Activated T-cell treated with anti-CD3 and anti-CD28 coated beads for 1 hour (primary cell): ENCODE measurements at places on chromosomes 12 and 14.

DNA sequence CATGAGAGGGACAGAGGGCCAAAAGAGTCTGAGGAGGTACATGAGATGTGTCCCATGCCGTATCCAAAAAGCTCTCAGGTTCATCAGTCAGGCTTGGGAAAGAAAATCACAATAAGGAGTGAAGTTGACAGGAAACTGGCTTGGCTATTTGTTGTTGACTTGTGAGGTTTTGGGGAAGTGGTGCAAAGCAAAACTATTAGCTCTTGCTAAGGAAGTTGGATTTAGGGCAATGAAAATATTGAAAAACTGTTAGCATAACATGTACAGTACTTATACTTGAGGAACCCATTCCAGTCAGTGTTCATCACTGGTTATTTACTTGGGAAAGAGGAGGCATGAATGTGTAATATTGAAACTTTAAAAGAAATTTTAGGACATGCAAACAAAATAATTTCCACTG is 145.9 kb downstream of the DUSP6 start:
- DNase-seq = no peak

DNA sequence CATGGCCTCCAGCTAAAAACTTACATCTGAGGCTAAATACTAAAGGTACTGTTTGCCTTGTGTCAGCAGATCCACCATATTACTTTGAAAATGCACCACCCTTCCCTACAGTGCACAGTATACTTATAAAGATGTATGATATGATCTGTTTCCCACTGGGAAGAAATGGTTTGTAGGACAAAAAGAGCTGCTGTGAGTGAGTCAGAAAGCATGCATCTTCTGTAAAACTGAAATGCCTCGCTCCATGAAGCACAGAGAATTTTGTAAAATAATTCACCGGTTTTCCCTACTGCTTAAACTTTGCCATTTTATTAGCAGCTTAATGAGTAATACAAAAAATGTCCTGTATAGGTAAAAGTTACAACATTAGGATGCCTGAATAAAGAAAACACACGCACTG is 68.8 kb downstream of the MDGA2 start:
- DNase-seq = no peak

DNA sequence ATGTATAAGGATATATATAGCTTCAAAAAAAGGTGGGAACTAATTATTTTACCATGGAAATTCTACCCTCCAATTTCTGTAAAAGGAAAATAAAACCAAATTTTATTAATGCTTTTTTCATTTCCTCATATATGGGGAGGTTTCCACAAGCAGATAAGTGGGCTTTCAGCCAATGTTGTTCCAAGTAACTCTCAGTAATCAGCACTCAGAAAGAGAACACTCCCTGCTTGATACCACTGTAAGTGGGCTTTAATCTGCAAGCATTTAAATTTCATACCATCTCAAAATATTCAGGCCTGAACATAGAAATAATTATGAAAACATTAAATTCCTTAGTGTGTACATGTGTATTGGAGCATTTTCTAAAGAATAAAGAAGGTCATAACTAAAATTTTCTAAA is 827.6 kb downstream of the C12orf50 start:
- no peak for DNase-seq

DNA sequence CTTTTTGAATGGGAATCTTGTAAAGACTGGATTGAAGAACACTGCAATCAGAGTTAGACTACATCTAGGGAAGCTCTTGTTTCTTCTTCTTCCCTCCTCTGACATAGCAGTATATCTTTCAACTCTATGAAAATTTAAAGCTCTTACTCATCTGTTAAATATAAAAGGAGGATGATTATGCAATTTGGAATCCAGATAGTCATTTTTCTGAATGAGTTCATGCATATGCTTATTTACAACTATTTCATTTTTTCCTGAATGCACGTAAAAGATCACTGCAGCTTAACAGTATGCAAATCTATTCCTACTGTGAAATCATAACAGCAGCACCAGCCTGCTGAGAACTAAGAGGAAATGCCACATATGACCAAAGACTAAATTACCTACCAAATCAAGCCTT is 133.5 kb upstream of the TMCC3 start:
- no peak for DNase-seq

- no peak for DNase-seq
Observed at GRCh38 chr12:29562110-29562804, 64.8 kb upstream of the OVCH1 start.

DNA sequence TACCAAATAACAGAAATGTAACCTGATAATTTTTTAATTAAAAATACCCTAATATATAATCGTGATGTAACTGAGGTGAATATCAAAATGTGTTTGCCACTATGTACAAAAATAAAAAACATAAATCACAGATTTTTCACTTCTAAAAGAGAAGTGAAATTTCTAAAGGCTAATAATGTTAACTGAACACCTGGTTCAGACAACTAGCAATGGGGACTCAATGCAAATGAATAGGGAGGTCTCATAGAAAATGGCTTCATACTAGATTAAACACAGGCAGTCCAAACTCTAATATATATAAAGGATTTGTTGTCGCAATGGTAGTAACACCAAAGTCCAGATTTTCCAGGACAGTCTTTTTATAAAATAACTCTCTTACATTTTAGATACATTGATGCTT is 365.4 kb upstream of the ATP2B1 start:
- DNase-seq = no peak

DNA sequence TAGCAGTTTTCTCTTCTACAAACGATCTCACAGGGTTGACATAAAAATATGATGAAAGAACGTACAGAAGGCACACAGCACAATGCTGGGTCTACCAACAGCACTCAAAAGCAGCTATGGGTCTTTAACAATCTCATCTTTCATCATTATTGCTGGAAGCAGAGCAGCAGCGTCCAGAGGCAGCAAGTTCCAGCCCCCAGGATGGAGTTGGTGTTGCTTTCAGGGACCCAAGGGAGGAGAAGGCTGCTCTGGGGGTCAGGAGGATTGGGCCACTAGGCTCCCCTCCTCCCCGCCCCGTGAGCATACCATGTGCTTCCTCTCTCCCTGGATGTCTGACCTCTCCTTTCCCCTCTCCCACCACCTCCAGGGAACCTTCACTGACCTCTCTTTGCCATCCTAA is 13.3 kb downstream of the KCTD10 start:
- no peak for DNase-seq

- peak; percentile 11 for DNase-seq
Observed at GRCh38 chr14:94129758-94130414, 482 bp upstream of the IFI27L2 start.

DNA sequence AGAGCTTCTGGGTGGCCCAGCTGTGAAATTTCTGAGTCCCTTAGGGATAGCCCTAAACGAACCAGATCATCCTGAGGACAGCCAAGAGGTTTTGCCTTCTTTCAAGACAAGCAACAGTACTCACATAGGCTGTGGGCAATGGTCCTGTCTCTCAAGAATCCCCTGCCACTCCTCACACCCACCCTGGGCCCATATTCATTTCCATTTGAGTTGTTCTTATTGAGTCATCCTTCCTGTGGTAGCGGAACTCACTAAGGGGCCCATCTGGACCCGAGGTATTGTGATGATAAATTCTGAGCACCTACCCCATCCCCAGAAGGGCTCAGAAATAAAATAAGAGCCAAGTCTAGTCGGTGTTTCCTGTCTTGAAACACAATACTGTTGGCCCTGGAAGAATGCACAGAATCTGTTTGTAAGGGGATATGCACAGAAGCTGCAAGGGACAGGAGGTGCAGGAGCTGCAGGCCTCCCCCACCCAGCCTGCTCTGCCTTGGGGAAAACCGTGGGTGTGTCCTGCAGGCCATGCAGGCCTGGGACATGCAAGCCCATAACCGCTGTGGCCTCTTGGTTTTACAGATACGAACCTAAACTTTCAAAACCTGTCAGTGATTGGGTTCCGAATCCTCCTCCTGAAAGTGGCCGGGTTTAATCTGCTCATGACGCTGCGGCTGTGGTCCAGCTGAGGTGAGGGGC is 38.9 kb downstream of the DAD1 start:
- peak; percentile 49 for DNase-seq

DNA sequence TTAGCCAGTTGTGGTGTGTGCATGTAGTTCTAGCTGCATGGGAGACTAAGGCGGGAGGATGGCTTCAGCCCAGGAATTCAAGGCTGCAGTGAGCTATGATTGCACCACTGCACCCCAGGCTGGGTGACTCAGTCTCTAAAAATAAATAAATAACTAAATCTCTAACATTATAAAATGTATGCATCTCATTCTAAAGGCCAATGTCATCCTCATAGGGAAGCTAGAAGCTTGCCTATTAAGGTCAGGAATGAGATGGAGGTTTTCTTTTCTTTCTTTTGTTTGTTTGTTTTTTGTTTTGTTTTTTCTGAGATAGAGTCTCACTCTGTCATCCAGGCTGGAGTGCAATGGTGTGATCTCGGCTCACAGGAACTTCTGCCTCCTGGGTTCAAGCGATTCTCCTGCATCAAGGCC is 48.8 kb upstream of the PAPLN start:
- DNase-seq = no peak

DNA sequence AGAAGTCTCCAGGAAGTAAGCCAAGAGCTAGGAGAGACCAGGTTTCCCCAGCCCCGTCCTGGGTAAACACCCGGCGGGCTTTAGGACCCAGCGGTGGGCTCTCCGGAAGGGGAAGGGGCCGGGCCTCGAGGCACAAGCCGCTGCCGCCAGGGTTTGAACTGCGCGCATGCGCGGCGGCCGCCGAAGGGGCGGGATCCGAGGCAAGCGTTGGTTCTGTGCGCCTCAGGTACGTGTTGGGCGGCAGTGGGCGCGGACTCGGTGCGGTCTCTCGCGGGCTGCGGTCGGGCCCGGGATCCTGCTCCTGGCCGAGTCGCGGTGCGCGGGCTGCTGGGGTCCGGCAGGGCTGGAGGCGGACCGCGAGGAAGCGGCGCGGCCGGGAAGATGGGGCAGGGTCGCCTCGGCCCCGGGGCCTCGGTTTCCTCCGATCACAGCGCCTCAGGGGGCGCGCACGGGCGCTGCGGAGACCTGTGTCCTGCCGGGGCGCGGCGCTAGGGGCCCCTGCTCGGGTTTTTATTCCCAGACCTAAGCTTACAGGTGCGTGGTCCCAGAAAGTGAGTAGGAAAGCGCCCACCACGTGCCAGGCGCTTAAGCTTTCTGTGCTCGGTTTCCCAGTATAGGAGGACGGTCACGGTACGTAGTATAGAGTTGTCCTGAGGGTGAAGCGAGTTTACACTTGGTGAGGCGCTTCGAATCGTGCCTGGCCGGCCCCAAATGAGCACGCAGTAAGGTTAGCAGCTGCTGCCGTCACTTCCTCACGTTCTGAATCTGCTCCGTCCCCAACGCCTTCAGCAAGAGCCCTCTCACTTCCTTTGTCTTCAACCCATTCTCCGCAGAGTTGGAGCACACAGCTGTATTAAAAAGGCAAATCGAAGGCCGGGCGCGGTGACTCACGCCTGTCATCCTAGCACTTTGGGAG is at the start of gene TDP1:
TSS of gene TDP1 (plus strand) at position 183 of the 916 bp plus-strand sequence. CDS start 7,188 bp downstream, outside the sequence.
- peak; percentile 97 for DNase-seq

DNA sequence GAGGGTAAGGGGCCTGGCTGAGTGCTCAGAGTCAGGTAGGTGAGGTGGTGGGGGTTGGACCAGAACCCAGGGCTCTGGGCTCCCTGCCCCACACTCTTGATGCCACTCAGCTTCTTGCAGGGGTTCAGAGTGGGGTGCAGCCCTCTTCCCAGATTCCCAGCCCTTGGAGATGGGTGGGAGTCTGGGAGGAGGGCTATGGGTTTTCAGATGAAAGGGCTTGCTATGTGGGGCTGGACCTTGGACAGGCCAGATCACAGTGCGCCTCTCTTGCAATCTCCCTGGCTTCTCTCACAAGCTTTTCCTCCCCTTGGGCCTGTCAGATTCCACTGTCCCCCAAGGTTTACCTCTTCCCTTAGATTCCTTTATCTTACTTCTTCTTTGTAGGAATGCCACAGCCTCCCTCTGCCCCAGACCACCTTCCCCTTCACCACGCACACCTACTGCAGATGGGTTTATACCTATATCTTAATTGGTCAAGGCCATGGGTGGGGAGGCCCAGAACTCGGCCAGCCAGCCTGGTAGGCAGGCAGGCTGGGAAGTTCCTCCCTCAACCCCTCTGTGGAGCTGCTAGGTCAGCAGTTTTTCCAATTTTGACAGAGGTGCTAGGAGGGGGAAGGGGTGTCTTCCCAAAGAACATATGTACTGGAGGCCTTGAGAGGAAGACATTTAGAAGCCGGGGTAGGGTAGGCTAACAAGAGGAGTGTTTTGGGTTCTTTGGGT is 1.4 kb downstream of the NYNRIN start:
- DNase-seq = no peak

GRCh38 chr14:63717702-63718101 is 10.2 kb downstream of the SGPP1 start:
- no peak for DNase-seq

GRCh38 chr12:3071107-3071506 is 6.1 kb upstream of the TSPAN9 start:
- DNase-seq = no peak
